ENCODE measurements at places on chromosomes 3 and 15. TPM values are rescaled to one million over a fixed set of nuclear protein-coding genes. Genes with fewer than 3 reads are reported as not detected.

Gene MAP3K13
- 12.5 TPM for total RNA-seq

Gene ISL2
- total RNA-seq = 1.3 TPM

Gene RLBP1
- total RNA-seq = not detected

Gene MYZAP
- total RNA-seq = not detected

Gene GABRR3
- not detected for total RNA-seq

Gene SST
- total RNA-seq = not detected

Gene PEX5L
- total RNA-seq = 0.67 TPM

- H3K4me1 ChIP-seq = peaks cover 23% of the 10 kb centered on the region
- peaks cover 2% of the 10 kb centered on the region for H3K27me3 ChIP-seq
- no peak overlapping the region for H3K4me3 ChIP-seq
- no peak overlapping the region for H3K27ac ChIP-seq
- DNase-seq = no peak
Observed at GRCh38 chr3:30495172-30496065, 111.0 kb upstream of the TGFBR2 start.

GRCh38 chr3:119602676-119603075 lies 5.0 kb downstream of the PLA1A start:
- no peaks in the 10 kb centered on the region for H3K27me3 ChIP-seq
- H3K27ac ChIP-seq = no peak overlapping the region
- no peaks in the 10 kb centered on the region for H3K36me3 ChIP-seq
- DNase-seq = no peak
- H3K4me1 ChIP-seq = peaks cover 27% of the 10 kb centered on the region

GRCh38 chr3:115518100-115518852 lies 105.0 kb upstream of the GAP43 start:
- no peak overlapping the region for H3K27ac ChIP-seq
- H3K27me3 ChIP-seq = peaks cover 9% of the 10 kb centered on the region
- H3K4me3 ChIP-seq = no peak overlapping the region
- no peaks in the 10 kb centered on the region for H3K36me3 ChIP-seq

DNA sequence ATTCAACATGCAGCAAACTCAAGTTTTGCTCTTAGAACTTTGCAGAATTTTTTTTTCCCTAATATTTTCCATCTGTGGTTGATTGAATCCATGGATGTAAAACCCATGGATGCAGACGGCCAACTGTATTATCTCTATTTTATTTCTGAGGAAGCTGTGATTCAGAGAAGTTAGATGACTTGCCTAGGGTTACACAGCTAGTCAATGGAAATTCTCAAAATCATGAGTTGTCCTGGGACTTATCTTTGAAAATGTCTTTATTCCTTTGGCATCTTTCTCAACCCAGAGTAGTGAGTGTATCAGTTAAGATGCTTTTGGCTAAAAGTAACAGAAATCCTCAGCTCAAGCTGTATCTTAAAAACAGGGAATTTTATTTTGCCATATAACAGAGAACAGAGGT lies 107.9 kb upstream of the GALNT15 start:
- no peak overlapping the region for H3K27ac ChIP-seq
- no peaks in the 10 kb centered on the region for H3K4me1 ChIP-seq
- H3K4me3 ChIP-seq = no peak overlapping the region

- H3K27ac ChIP-seq = no peak overlapping the region
- no peak overlapping the region for H3K4me3 ChIP-seq
- H3K27me3 ChIP-seq = peaks cover 10% of the 10 kb centered on the region
- no peak for DNase-seq
Observed at GRCh38 chr3:124486324-124486723, 243.9 kb upstream of the UMPS start.

- peaks cover 19% of the 10 kb centered on the region for H3K27me3 ChIP-seq
- H3K27ac ChIP-seq = no peak overlapping the region
- peaks cover 2% of the 10 kb centered on the region for H3K36me3 ChIP-seq
- DNase-seq = no peak
Observed at GRCh38 chr15:75736256-75736655, 23.6 kb upstream of the CSPG4 start.

DNA sequence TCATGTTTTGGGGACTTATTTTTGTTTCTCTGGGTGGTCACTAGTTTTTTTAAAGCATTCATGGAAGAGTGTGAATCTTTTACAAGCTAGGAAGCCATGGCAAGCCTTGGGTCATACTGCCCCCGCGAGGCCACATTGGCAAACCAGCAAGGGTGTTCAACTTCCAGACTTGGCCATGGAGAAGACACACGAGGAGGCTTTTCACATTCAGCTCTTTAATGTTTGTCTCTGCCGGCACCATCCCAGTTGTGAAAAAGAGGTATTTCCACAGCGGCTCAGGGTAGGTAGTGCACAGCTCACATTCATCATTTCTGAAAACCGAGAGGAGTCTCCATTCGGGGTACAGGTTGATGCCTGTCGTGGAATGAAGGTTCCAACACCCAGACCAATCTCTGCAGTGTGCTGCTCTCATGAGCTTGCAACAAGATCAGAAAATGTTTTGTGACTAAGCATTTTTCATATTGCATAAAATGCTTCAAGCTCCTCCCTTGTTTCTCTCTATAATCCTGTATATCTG lies 7.7 kb downstream of the CCR5 start:
- H3K36me3 ChIP-seq = peaks cover 16% of the 10 kb centered on the region
- no peak overlapping the region for H3K4me3 ChIP-seq
- H3K4me1 ChIP-seq = peaks cover 56% of the 10 kb centered on the region
- peak; percentile 55 for DNase-seq
- no peak overlapping the region for H3K27ac ChIP-seq
- peaks cover 8% of the 10 kb centered on the region for H3K27me3 ChIP-seq

DNA sequence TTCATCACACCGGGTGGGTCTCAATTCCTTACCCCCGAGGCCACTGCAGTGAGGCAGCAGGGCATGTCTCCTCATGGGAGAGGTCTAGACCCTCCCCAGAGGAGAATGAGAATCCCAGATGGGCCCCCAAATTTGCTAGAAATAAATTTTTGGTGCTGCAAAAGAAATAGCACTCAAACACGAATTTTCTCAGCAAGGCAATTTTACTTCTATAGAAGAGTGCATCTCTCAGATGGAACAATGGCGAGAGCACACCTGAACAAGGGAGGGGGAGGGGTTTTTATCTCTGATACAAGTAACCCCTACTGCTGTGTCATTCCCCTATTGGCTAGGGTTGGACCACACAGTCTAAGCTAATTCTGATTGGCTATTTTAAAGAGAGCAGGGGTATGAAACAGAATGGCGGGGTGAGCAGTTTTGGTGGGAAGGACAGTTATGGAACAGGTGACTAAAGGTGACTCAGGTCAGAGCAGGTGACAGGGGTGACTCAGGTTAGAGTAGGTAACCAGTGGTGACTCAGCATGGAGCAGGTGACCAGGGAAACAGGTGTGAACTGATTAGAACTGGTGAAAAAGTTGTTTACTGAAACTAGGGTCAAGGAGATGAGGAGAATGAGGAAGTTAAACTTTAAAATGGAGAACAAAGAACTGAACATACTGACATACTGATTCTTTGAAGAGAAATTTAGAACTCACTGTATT lies 93.0 kb upstream of the WNT7A start:
- H3K36me3 ChIP-seq = no peaks in the 10 kb centered on the region
- no peak overlapping the region for H3K4me3 ChIP-seq
- no peaks in the 10 kb centered on the region for H3K4me1 ChIP-seq
- no peak overlapping the region for H3K27ac ChIP-seq
- H3K27me3 ChIP-seq = peaks cover 1% of the 10 kb centered on the region
- no peak for DNase-seq

DNA sequence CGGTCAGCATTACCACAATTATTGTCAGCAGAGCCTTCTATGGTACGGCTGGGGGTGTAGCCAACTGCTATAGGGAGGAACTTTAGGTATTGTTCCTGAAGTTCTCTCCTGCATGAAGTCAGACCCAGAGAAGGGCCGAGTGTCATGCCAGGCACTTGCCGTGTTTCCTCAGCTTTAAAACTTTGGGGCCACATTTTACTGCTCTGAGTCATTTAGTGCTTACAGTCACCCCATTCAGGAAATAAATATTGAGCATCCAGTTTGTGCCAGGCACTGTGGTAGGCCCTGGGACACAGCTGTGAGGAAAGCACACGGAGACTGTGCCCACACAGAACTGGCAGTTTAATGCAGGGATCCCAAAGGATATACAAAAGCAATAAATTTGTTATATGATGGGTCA lies 54.5 kb upstream of the APEH start:
- H3K36me3 ChIP-seq = no peaks in the 10 kb centered on the region
- peaks cover 12% of the 10 kb centered on the region for H3K27me3 ChIP-seq
- no peak overlapping the region for H3K27ac ChIP-seq
- H3K4me3 ChIP-seq = no peak overlapping the region
- H3K4me1 ChIP-seq = no peaks in the 10 kb centered on the region
- DNase-seq = no peak

GRCh38 chr3:179630753-179631451 lies 21.9 kb upstream of the USP13 start:
- no peak overlapping the region for H3K4me3 ChIP-seq
- DNase-seq = no peak
- H3K27me3 ChIP-seq = no peaks in the 10 kb centered on the region
- H3K36me3 ChIP-seq = peaks cover 3% of the 10 kb centered on the region
- H3K4me1 ChIP-seq = no peaks in the 10 kb centered on the region

DNA sequence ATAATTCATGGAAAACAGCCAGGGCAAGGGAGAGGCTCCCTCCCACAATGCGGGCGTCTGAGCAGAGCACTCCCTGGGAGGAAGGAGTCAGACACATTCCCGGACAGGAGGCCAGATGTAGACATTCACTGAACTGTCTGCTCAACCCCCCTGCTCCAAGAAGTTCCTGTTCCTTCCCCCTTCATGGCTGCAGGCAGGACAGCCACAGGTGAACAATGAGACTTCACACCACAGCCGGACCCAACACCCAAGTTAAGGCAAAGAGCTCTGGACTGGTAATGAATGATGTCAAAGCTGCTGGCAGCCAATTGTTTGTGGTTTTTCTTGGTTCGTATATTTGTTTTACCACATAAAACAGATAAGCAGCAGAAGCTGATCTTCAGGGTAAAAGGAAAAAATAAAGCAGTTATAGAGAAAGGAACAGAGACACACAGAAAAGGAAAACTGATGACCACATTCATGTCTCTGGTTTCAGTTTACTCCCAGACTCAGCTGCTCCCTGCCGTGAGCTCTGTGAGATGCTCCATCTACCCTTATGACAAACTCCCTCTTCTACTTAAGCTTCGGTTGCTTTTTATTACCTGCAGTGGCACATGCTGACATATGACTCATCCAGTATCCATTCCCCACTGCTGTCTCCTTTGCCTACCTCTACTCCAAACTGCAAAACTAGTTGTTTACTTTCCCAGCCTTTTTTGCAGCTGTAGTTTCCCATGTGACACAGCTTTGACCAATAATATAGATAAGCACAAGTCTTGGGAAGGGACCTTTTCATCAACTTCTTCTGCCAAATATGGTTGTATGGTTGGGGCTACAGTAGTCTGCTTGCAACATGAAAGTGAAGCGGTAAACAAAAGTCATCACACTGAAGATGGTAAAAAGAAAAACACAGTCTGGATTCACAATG lies 33.1 kb downstream of the DZIP1L start:
- H3K36me3 ChIP-seq = no peaks in the 10 kb centered on the region
- peak; percentile 9 for DNase-seq
- H3K4me1 ChIP-seq = peaks cover 25% of the 10 kb centered on the region
- peaks cover 7% of the 10 kb centered on the region for H3K27me3 ChIP-seq
- peak overlapping the region; percentile 19 for H3K4me3 ChIP-seq
- H3K27ac ChIP-seq = peak overlapping the region; percentile 51

DNA sequence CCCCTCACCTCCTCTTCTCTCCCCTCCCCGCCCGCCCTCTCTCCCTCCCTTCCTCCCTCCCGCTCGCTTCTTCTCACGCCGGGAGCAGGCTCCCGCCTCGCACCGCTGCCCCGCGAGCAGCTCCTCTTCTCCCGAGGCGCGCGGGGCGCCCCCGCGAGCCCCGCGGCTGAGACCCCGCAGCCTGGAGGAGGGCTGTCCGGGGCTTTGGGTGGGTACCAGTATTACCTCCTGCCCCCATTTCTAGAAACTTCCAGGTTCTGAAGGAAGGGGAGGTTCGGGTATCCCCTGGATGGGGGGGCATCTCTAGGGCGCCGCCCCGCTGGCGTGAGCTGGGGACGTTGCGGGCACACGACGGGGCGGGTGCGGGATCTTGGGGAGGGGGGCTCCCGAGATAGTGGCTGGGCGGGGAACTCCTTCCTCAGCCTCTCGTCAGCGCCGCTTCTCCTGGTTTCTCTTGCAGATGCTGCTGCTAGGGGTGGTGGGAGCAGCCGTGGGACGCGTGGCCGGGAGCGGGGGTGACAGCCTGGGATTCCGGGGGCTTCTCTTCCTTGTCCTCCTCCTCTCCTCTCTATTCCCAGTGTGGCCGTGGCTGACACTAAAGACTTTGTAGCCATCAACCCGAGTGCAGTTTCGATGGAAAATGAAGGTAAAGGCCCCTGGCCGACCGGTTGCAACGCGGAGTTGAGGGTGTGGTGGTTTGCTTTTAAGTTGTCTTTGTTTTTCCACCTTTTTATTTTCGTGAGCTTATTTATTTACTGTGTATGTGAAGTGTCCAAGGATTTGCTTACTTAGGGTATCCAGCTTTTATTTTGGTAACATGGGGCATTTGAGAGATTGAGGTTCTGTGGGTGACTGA lies 474 bp downstream of the ATP2C1 start:
- H3K4me1 ChIP-seq = peaks cover 55% of the 10 kb centered on the region
- H3K27me3 ChIP-seq = no peaks in the 10 kb centered on the region
- peak overlapping the region; percentile 92 for H3K4me3 ChIP-seq
- H3K36me3 ChIP-seq = no peaks in the 10 kb centered on the region

DNA sequence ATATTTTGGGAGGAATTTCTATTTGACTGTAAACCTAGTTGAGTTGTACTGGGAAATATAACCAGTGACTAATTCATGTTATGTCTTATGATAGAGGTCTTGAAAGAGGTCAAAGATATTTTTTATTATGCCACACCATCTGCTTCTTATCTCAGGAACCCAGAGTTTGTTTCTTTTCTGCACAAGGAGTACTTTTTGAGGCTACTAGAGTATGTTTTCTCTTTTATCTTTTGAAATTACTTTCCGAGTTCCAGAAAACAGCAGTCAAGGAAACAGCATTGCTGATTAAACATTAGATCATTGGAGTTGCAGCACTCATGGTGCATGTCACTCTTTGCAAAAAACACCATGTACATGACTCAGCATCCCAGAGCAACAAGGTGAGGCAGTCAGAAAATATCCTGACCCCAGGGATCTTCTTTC lies 645.8 kb upstream of the NR2F2 start:
- H3K27ac ChIP-seq = no peak overlapping the region
- no peaks in the 10 kb centered on the region for H3K36me3 ChIP-seq
- no peak overlapping the region for H3K4me3 ChIP-seq
- H3K4me1 ChIP-seq = no peaks in the 10 kb centered on the region
- peaks cover 3% of the 10 kb centered on the region for H3K27me3 ChIP-seq

GRCh38 chr3:115877615-115877899 lies 254.2 kb downstream of the GAP43 start:
- no peak overlapping the region for H3K27ac ChIP-seq
- no peaks in the 10 kb centered on the region for H3K4me1 ChIP-seq
- DNase-seq = no peak
- no peak overlapping the region for H3K4me3 ChIP-seq

DNA sequence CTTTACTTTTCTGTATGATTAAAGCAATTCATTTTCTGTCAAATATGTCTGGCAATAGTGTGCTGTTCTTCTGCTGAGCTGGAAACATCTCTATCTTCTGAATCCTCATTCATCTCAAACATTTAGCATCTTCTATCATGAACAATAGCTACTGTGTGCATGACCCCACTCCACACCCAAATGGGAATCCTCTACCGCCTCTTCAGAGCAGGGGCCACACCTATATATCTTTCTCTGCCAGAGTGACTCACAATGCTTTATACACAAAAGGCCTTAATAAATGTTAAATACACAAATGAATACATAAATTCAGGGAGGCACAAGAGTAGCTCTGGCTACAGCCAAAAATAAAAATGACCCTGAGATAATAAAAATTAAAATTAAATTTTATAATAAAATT lies 8.0 kb downstream of the ALDH1A2 start:
- no peak for DNase-seq
- peaks cover 50% of the 10 kb centered on the region for H3K27me3 ChIP-seq
- H3K4me3 ChIP-seq = no peak overlapping the region

All from activated T-helper 1 cell treated with anti-CD3 and anti-CD28 coated beads, Interleukin-12 subunit alpha, Interleukin-12 subunit beta, Interleukin-2, Interleukin-4 antibody, amounts not matched to agents 30 ng/mL and 10 ng/mL and 1 ng/mL, durations not matched to agents 14 hours and 24 hours and 36 hours (primary cell).